ENCODE measurements at places on chromosomes 7 and 10. TPM values are rescaled to one million over a fixed set of nuclear protein-coding genes. Genes with fewer than 3 reads are reported as not detected.

Gene MKI67
- total RNA-seq = under 0.01 TPM

Gene CCL24
- total RNA-seq = not detected

DNA sequence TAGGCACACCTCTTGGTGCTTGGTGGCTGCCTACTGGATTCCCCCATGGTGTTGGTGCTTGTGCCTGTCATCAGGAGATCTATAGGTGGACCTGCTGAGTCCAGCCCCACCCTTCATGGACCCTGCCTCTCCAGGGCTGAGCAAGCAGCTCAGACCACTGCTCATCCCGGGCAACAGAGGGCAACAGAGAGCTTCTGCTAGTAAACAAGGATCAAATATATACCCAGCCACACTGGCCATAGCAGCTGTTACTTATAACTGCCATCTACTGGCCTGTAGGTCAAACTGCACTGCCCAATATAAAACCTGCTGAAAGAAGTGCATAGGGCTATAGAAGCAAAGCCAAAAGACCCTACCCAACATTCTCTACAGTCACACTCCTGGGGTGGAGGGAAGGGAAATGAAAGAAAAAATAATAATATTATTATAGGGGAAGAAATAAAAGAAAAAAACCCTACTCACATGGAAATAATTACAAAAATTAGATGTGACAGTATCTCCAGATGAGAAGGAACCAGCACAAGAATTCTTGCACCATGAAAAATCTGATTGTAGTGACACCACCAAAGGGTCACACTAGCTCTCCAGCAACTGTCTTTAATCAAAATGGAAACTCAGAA is 54.9 kb upstream of the ZNF800 start:
- H3K27me3 ChIP-seq = no peaks in the 10 kb centered on the region
- no peaks in the 10 kb centered on the region for H3K4me1 ChIP-seq
- no peak overlapping the region for H3K27ac ChIP-seq
- no peaks in the 10 kb centered on the region for H3K36me3 ChIP-seq

GRCh38 chr10:78765726-78766335 is 302.9 kb upstream of the ZMIZ1 start:
- no peak overlapping the region for H3K27ac ChIP-seq
- no peak for DNase-seq
- H3K36me3 ChIP-seq = no peaks in the 10 kb centered on the region
- H3K27me3 ChIP-seq = no peaks in the 10 kb centered on the region
- H3K4me1 ChIP-seq = peaks cover 5% of the 10 kb centered on the region

GRCh38 chr10:93420944-93421825 is 60.9 kb downstream of the MYOF start:
- H3K4me1 ChIP-seq = no peaks in the 10 kb centered on the region
- no peaks in the 10 kb centered on the region for H3K27me3 ChIP-seq
- H3K27ac ChIP-seq = peak overlapping the region; percentile 58
- no peaks in the 10 kb centered on the region for H3K36me3 ChIP-seq
- no peak for DNase-seq
- H3K4me3 ChIP-seq = no peak overlapping the region

GRCh38 chr10:43219848-43220247 is 47.0 kb downstream of the RASGEF1A start:
- H3K4me1 ChIP-seq = peaks cover 61% of the 10 kb centered on the region
- DNase-seq = no peak
- H3K36me3 ChIP-seq = no peaks in the 10 kb centered on the region
- H3K4me3 ChIP-seq = no peak overlapping the region
- no peaks in the 10 kb centered on the region for H3K27me3 ChIP-seq
- H3K27ac ChIP-seq = peak overlapping the region; percentile 97

- no peak overlapping the region for H3K4me3 ChIP-seq
- DNase-seq = no peak
- H3K36me3 ChIP-seq = no peaks in the 10 kb centered on the region
- H3K27me3 ChIP-seq = no peaks in the 10 kb centered on the region
Measured at GRCh38 chr10:58797356-58797755, 284.7 kb downstream of the BICC1 start.

Measured in tibial nerve (tissue), 4 donors.